NCI-H187 treated with DMSO at 0.1 percent for 48 hours (cell line): ENCODE measurements at places on chromosomes 16 and 17.

DNA sequence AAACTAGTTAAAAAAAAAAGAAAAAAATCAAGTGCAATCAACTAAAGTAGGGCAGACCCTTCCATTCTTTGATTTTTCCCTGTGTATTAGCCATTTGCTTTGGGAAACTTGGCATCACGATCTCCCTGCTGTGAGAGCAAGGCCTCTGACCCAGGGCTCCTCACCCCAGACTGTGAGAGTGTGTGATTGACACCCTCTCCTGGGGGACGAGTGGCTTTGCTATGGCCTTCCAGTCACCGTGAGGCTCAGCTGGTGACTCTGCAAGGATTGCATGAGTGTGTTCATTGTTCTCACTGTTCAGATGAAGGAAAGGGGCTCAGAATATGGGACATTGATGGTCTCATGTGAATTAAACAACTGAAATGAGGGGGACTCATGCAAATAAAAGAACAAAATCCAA, 69.0 kb upstream of the BCAR1 start:
- no peak for DNase-seq

DNA sequence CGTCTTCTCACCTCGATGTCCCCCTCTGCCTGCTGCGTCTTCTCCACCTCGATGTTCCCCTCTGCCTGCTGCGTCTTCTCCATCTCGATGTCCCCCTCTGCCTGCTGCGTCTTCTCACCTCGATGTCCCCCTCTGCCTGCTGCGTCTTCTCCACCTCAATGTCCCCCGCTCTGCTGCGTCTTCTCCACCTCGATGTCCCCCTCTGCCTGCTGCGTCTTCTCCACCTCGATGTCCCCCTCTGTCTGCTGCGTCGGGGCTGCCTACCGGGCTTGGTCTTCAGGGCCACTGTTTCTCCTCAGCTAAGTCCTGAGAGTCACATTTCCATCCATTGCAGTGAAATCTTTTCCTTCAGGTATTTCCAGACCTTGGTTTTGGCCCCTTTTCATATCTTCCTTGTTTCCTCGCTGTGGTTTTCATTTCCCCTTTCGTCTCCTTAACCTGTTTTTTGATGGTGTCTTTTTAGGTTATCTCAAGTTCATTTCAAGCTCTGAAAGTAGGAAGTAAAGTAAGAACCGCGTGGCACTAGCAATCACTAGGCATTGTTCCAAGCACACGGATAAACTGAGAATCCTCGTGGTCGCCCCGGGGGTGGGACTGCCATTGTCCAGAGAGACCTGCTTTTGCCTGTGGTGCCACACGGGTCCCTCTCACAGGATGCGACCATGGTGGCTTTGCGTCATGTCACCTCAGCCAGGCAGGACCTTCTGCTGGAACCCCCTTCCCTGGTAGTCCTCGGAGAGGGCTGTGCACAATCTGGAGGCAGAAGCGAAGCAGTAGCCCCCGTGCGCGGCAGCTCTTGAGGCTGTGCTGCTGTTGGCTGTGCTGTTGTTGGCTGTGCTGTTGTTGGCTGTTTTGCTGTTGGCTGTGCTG, 9.5 kb upstream of the ZNF750 start:
- DNase-seq, result no peak

GRCh38 chr16:86171329-86171728, 272.4 kb downstream of the IRF8 start:
- no peak for DNase-seq

- no peak for DNase-seq
Observed at GRCh38 chr16:78620291-78620690, 520.8 kb downstream of the WWOX start.

GRCh38 chr16:330741-331140, 21.8 kb downstream of the AXIN1 start:
- no peak for DNase-seq

DNA sequence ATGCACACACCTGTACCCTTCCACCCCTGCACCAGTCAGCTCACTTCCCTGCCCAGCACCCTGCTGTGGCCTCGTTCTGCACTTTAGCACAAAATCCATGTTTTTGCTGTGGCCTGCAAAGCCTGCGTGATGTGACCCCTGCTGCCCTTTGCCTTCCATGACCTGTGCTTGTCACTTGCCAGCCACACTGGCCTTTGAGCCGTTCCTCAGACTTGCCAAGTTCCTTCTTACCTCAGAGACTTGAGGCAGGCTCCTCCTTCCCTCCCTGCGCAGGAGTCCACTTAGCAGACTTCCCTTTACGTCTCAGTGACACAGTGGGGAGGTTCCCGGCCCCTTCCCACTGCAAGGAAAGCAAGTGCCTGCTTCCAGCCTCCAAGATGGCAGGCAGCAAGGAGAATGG, 134.7 kb downstream of the SNX29 start:
- DNase-seq, result no peak

GRCh38 chr16:57884655-57885133, 82.4 kb upstream of the KIFC3 start:
- DNase-seq, result no peak
